ENCODE measurements at places on chromosomes 7 and 10.
A peak's percentile ranks its signal among the peaks of the same experiment; 100 is the strongest.

DNA sequence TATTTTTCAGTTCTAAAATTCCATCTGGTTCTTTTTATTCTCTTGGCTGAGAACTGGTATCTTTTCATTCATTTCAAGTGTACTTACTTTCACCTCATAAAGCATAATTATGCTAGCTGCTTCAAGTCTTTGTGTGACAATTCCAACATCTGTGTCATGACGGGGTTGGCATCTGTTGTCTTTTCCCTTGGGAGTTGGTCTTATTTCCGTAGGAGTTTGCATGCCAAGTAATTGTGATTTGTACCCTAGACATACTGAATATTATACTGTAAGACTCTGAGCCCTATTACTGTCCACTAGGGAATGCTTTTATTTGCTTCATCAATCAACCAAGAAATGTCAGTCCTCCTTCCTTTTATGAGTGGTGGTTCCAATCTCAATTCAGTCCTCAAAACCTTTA, 24.6 kb upstream of the HUS1 start:
- DNase-seq, result no peak

DNA sequence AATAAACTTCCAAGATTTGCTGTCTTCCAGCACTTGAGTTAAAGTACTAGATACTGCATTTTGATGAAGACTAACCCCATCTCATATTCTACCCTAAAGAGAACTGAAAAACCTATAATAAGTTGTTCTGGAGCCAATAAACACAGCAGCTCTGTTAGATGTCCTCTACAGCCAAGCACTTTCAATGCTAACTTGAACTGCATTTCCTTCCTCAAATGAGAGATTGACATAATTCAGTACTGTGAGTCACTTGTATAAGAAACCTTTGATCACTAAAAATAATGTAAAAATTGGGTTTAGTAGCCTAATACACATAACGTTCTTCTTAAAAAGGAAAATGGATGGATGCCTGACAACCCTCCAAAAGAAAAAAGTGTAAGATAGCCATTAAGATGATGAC, 81.3 kb downstream of the ITGB8 start:
- no peak for DNase-seq

GRCh38 chr10:21525367-21526187, at the start of gene SKIDA1:
Gene SKIDA1, minus strand, starts transcription at chr10:21525682. Its CDS starts 7,860 bp downstream, at chr10:21517822.
- peak; percentile 47 for DNase-seq

DNA sequence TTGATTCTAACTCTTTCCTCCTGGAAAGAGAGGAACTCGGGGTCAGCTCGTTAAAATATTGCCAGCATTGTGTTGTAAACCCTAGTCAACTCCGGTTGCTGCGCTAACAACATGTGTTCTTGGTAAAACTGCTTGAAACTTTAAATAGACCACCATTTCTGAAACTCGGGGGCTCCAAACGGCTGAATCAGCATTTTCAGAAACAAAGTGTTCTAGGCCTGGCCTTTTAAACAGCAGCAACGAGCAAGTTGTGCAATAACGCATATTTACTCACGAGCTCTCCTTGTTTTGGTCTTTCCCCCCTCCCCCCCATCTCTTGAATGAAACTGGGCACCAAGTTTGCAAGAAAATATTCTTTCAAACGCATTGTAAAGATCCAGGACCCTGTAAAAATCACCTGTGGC, 9.2 kb upstream of the GRB10 start:
- DNase-seq, result no peak

DNA sequence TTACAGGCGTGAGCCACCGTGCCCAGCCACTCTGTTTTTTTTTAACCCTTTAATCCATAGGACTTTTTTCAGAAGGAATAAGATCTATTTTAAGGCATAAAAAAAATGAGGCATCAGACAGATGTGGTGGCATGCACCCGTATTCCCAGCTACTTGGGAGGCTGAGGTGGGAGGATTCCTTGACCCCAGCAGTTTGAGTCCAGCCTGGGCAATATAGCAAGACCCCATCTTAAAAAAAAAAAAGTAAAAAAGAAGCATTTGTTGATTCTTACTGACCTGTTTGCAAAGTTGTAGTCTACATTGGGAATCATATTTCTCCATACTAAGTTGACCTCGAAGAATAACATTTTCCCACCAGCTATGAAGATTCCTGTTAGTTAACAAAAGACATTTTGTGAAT, 38.6 kb downstream of the VCL start:
- DNase-seq, result no peak

DNA sequence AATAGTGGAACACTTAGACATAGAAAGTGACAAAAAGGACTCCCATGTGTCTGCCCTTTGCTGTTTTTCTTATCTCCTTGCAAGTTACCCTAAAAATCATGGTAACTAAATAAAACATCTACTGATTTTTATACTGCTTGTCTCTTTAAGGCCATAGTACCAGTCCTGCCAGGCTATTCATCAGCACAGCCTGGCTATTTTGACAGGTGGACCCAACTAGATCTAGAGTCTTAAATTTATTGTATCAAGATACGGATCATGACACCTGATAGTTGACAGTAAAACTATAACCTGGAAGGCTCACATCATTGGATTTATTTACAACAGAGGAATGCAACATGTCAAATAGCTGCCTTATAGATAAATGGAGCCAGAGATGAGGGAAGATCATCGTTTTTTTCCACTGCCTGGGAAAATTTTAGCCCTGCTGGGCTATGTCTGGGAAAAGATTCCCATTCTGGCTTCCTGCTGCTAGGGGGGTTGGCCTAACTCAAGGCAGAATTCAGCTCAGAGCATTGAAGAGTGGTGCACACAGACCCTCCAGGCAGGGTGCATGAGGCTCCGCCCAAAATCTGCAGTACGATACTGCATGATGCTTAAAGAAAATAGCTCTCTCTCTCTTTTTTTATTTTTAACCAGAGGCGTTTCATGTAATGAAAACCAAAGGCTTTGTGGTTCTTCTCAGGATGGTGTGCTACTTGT, 292.0 kb upstream of the FZD8 start:
- no peak for DNase-seq

- DNase-seq, result no peak
Observed at GRCh38 chr10:83539528-83540308, 599.6 kb upstream of the GHITM start.

GRCh38 chr7:72415586-72415985, 3.4 kb upstream of the CALN1 start:
- no peak for DNase-seq

DNA sequence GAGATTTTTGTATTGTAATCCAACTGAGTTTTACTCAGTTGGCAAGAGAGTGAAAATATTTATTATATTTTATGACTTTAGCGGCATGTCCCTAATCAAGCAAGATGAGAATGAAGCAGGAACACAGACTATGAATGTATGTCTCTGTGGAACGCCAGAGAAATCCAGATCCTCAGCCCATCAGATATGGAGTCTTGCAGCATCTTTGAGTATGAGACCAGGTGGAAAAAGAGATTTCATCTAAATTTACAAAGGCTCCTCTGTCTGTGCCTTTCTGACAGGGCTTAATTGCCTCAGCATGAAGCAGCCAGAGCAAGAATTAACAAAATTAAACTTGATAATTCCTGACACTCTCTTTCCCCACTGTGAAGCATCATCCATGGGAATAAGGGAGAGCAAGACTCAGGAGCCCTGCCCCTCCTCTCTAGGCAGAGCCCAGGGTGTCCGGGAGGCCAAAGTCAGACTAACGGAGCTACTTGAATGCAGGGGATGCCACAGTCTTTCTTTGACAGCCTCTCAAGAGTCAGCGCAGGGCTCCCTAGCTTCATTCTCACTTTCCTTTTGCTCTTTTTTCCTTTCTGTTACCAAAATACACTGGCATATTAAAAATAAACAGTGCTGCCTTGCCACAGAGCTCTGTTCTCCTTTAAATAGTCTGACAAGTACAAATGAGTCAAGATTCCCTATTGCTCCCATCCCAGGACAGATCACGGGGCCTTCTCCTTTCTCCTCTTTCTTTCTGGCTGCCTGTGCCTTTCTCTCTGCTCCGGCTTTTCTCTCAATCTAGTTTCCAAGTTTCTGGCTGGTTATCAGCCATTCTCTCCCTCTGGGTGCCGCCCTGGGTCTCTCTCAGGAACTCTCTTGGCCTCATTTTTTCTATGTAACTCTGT, 132.2 kb upstream of the INHBA start:
- DNase-seq, result no peak

DNA sequence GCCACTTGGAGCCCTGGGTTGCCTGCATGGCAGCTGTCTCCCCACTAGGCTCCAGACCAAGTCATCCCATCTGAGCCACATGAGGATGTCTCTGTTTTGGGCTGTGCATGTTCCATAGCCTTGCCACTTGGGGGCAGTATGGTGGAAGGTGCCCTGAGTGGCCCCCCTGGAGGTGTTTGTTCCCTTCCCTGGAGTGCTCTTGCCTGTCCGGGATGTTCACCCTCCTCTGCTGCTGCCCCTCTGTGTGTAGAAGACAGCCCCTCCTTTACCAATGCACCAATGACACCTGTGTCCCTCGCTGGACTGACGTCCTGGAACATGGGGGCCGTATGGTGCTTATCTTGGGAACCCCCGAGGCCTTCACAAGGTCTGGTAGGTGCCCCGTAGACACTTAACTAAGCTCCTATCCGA, 100.2 kb downstream of the ACTR3B start:
- no peak for DNase-seq

GRCh38 chr10:46293228-46293627, 6.4 kb downstream of the ANTXRL start:
- DNase-seq, result no peak

GRCh38 chr7:55977831-55978230, 13.4 kb downstream of the NIPSNAP2 start:
- DNase-seq, result no peak

- DNase-seq, result no peak
Observed at GRCh38 chr7:44881610-44882009, 3.7 kb downstream of the PURB start.

DNA sequence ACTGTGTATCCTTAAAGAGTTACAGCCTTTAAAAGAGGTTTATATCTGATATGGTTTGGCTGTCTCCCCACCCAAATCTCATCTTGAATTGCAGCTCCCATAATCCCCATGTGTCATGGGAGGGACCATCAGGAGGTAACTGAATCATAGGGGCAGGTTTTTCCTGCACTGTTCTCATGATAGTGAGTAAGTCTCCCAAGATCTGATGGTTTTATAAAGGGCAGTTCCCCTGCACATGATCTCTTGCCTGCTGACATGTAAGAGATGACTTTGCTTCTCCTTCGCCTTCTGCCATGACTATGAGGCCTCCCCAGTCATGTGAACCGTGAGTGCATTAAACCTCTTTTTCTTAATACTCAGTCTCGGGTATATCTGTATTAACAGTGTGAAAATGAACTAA, 9.7 kb downstream of the RTKN2 start:
- DNase-seq, result no peak

DNA sequence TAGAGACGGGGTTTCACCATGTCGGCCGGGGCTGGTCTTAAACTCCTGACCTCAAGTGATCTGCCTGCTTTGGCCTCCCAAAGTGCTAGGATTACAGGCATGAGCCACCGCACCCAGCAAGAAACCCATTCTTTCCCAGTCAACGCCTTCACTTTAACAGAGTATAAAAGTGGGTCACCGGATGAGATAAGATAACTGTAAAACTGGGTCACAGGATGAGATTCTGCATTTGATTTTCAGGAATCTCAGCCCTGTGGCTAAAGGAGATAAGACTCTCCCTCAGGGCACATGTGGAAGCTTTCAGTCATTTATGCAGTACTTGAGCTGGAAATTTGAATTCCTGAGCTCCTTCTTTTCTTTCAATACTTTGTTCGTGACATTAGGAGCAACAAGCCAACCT, 70.8 kb downstream of the LRRC17 start:
- no peak for DNase-seq

GRCh38 chr7:65006094-65006992, at the start of gene ERV3-1:
Gene ERV3-1, minus strand, starts transcription at chr7:65006687. Its CDS starts 13,661 bp downstream, at chr7:64993026.
- peak; percentile 78 for DNase-seq

GRCh38 chr7:42770114-42770513, 141.8 kb downstream of the C7orf25 start:
- no peak for DNase-seq

DNA sequence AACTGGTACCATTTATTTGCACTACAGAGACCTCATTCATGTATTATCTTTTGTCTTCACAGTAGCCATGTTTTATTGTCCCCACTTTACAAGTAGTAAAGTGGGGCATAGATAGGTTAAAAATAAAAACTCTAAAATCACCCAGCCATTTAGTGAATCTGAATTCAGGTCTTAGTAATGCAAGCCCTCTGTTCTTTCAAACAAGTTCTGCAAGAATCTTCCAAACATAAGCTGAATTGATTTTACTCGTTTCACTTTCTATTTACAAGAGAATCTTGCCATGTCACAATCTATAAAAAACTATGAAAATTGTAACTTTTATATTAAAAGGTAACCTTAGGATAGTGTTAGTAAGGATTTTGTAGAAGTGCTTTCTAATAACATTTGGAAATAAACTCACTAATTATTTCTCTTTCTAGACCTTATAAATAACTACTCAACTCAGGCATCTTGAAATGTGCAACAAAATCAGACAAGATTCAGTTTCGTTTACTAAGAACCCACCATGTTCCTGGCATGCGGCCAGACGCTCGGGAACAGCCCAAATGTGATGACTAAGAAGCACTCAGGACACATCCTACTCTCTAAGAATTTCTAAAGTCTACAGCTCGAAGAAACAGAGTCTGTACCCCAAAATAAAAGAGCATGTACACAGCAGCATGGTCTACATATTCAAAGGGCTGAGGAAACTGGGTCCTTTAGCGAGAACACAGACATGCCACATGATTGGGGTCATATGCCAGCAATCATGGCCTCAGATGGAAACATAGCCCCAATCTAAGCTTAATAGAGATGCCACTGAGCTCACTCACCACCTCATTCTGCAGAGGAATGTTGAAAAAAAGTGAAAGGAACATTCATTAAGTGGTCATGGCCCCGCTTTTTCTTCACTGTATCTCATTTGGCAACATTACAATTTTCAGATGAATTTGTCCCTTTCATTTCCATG, 167.6 kb downstream of the AMPH start:
- DNase-seq, result no peak

GRCh38 chr7:826230-826917, 5.9 kb upstream of the SUN1 start:
- DNase-seq, result no peak

DNA sequence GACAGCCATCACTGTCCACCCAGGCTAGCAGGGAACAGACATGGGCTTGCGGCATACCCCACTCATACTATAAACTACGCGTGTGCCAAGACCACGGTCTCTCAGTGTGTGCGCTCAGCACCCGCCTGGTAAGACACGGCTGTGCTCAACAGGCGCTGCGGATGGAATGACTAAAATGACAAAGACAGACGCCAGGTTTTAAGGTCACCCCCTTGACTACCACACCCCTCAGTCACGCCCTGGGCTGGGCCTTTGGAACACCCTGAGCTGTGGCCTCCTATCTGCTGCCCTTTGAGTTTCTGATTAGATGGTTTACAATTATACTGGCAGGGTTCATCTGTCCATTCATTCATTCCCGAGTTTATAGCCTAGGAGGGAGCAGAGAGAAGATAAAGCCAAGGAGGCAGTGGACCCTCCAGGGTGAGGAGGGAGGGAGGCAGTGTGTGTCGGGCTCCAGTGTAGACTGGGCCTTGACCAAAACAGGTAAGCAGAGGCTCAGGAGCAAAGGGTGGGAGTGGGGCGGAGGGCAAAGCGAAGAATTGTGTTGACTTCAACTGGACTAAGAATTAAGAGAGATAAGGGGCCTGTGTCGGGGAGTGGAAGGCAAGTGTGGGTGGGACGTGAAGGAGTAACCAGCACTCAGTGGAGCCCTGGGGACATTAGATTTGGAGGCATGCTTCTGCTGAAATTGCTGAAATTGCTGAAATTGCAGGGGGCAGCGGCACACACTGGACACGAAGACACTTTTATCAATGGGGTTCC, 35.0 kb downstream of the TNS3 start:
- no peak for DNase-seq

GRCh38 chr10:45464958-45465567, 91.0 kb downstream of the ALOX5 start:
- peak; percentile 52 for DNase-seq

GRCh38 chr10:34406463-34407323, 408.4 kb downstream of the PARD3 start:
- no peak for DNase-seq

All from D721Med (cell line).